ENCODE measurements at places on chromosomes 13 and 19.

DNA sequence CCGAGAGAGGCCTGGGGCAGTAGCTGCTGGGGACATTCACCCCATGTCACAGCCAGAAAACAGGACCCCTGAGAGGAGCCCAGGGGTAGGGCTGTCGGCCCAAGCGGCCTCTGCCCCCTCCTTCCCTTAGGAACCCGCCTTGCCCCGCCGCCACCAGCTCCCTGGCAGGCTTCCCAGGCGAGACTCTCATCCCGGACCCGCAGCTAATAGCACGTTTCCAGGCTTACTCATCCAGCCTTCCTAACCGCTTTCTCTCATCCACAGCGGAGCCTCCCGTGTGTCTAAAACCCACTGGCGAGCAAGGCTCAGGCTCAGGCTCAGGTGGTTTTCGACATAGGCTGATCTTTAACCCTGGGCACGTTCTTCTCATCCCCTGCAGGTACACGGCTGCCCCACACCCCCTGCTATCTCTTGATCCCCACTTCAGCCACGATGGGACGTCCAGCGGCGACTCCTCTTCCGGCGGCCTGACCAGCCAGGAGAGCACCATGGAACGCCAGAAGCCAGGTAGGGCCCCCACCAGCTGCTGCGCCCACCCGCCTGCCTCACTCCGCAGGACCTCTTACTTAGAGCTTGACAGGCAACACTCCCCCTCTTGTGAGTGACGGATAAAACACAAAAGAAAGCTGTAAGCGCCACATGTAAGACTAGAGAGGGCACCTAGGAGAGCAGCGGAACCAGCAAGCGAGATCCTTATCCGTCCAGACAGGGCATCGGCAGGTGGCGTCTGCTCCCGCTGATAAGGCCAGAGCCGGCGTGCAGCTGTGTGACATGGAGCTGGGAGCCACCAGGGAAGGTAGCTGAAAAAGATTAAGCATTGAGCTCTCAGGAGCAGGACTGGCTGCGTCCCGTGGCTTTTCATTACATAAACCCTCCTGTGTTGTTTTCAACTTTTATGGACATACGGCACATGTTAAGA is 71.3 kb downstream of the DPF1 start:
- no peak for DNase-seq

- DNase-seq: no peak
Measured at GRCh38 chr19:38287604-38288003, 16.4 kb upstream of the C19orf33 start.

DNA sequence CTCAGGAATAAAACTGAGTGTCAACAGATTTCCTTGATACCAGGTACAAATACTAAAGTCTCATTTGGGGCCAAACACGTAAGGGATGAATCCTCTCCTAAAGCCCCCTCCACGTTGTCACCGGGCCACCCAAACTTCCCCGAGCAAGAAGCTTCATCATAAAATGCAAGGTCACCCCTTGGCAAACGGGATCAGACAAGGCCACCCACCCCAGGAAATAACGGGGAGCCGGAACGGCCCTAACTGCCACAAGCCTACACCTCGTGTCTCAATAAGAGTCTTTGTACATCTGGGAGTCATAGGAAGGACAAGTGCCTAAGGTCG is 717 bp downstream of the EEF2 start:
- no peak for DNase-seq

- DNase-seq: no peak
Measured at GRCh38 chr13:67437244-67437643, 207.1 kb upstream of the PCDH9 start.

- no peak for DNase-seq
Measured at GRCh38 chr13:51326777-51327176, 12.7 kb upstream of the SERPINE3 start.

DNA sequence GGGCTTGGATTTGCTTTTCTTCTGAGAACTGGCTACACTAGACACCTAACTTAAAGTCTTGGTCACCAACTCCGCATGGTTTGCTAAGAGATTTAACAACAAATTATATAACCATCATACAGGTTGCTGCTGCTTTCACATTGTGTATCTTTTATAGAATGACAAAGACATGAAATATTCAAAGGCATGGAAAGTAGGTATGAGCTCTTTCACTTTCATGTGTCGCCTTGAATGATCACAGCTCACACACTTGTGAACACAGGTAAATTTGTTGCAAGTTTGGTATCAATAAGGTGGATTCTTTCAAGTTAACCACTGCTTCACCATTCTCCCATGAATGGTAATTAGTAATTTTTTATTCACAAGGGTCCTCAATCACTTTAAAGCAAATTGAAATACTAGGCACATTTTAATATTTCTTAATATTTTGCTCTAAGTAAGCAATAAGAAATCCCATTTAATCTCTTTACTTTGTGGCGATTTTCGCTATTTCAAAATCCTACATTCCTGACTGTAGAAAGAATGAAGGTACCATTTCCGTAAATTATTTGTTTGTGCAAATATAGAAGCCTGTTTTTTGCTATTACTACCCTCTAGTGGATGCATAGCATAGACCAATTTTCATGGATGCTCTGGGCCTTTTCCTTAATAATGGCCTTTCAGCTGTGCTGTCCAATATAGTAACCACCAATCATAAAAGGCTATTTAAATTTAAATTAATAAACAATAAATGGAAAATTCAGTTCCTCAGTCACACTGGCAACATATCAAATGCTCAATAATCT is 45.5 kb upstream of the FREM2 start:
- no peak for DNase-seq

GRCh38 chr13:51928231-51928630 is 66.5 kb downstream of the CCDC70 start:
- no peak for DNase-seq

- no peak for DNase-seq
Measured at GRCh38 chr19:33278403-33279269, 23.7 kb downstream of the CEBPA start.

- DNase-seq: no peak
Measured at GRCh38 chr19:6378486-6378885, 2.8 kb upstream of the PSPN start.

GRCh38 chr13:75341028-75341427 is 140.9 kb downstream of the TBC1D4 start:
- no peak for DNase-seq

GRCh38 chr19:58453743-58454142 is 2.3 kb downstream of the ZNF324B start:
- DNase-seq: no peak

- DNase-seq: no peak
Measured at GRCh38 chr19:33263325-33264023, 37.8 kb upstream of the SLC7A10 start.

GRCh38 chr13:46861959-46862358 is 34.9 kb downstream of the HTR2A start:
- DNase-seq: no peak

- DNase-seq: no peak
Measured at GRCh38 chr19:7393939-7394730, 45.4 kb downstream of the ARHGEF18 start.

GRCh38 chr19:39128516-39129079 is 3.0 kb downstream of the PAK4 start:
- DNase-seq: no peak

DNA sequence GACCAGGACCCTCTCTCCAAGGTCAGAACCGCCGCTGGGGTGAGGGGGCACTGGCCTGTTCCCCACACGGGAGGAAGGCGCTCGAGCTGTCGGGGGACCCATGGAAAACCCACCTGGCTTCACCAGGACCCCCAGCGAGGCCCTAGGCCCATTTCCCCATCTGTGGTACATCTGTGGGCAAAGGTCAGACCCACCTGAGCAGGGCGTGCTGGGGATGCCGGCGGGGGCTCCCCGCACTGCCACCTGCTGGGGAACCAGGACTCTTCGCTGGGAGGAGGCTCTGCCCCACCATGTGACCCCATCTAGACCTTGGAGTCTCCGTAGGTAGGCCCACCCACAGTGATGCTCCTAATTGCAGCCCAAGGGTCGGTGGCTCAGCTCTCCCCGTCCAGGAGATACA is 511 bp downstream of the WDR88 start:
- no peak for DNase-seq

- DNase-seq: peak; percentile 80
Measured at GRCh38 chr13:23928985-23929384, 31.7 kb upstream of the C1QTNF9B start.

GRCh38 chr19:308471-309205 is 17.4 kb upstream of the PLPP2 start:
- DNase-seq: no peak

DNA sequence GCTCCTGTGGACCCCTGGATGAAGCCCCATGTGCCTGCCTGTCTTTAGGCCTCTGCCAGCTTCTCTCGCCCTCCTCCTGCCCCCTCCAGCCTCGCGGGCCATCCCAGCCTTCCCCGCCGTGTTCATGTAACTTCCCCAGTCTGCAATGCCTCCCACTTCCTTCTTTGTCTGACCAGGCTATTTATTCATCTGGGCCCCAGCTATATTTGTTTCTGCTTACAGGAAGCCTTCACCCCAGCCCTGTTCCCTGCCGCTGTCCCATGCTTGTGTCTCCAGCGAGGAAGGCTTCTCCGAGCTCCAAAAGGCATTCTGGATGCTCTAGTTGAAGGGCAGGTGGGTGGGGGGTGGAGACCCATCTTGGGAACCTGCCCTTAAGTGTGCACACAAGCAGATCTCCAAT is 7.9 kb upstream of the C3 start:
- no peak for DNase-seq

DNA sequence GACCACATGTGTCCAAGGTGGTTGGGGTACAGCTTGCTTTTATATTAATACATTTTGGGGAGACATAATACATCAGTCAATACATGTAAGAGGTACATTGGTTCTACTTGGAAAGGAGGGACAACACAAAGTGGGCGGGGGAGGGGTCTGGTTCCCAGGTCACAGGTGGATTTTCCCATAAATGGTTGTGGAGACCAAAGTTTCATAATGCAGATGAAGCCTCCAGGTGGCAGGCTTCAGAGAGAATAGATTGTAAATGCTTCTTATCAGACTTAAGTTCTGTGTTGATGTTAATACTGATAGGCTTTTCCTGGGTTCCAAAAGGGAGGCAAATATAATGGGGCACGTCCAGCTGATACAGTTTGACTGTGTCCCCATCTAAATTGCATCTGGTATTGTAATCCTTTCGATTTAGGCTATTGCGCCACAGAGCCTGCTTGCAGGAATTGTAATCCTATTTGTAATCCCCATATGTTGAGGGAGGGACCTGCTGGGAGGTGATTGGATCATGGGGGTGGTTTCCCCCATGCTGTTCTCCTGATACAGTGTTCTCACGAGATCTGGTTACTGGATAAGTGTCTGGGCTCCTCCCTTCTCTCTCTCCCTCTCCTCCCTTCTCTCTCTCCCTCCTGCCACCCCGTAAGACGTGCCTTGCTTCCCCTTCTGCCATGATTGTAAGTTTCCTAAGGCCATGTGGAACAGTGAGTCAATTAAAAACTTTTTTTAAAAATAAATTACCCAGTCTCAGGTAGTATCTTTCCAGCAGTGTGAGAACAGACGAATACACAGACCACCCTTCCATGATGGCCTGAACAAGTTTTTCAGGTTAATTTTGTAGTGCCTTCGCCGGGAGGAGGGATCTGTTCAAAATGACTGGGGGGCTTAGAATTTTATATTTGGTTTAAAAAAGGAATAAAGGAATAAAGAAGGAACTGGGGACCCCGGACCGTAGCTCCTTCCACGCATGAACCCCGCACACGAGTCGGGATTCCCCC is 44.9 kb downstream of the ZNF823 start:
- DNase-seq: peak; percentile 67
